ENCODE measurements at places on chromosomes 1 and 21.

DNA sequence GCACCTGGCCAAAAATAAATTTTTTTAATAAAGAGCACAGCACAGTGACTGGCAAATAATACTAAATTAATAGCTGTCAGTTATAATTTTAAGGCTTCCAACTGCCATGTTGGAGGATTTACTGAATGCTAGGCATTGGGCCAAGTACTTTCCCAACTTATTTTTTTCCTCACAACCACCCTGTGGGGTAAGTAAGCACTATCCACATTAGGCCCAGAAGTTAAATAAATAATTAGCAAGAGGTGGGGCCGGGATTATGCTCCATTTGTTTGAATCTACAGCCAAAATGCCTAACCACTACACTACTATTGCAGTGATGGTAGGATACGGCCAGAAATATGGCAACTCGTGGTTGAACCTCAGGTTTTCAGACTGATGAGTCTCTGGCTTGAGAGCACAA, 4.6 kb upstream of the TRNAU1AP start:
- no peak for DNase-seq

- DNase-seq = no peak
These were observed 130.8 kb downstream of the ZBTB18 start for GRCh38 chr1:244181867-244182266.

DNA sequence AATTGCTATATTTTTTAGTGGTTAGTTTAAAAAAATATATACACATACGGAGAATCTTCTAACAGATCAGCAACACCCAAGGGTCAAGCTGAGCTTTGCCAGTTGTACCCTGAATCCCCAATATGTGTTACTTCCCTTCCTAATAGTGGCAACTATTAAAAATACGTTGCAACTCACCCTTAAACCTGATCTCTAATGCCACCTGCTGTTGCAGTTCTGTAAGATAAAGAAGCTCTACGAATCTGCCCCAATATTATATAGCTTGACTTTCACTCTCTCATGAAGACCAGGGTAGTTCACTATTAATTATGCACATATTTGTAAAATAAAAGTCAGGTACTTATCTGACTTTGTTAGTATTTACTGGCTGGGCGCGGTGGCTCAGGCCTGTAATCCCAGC, 58.4 kb downstream of the ASH1L start:
- DNase-seq = peak; percentile 35

GRCh38 chr1:29636936-29637335, 400.6 kb downstream of the PTPRU start:
- DNase-seq = no peak

DNA sequence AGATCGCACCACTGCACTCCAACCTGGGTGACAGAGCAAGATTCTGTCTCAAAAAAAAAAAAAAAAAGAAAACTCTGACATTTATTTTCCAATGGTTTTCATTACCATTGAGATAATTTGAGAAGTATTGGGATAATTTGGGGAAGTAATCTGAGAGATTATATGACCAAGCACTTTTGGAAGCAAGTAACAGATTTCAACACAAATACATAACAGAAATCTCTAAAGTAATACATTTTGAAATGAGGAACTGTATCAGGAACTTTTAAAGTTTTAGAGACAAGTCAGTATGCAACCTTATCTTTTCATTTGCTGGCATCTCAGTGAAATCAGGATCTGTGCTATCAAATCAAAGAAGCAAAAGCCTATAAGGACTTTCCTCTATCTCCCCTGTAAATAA, 25.4 kb upstream of the SLC16A1 start:
- DNase-seq = no peak

DNA sequence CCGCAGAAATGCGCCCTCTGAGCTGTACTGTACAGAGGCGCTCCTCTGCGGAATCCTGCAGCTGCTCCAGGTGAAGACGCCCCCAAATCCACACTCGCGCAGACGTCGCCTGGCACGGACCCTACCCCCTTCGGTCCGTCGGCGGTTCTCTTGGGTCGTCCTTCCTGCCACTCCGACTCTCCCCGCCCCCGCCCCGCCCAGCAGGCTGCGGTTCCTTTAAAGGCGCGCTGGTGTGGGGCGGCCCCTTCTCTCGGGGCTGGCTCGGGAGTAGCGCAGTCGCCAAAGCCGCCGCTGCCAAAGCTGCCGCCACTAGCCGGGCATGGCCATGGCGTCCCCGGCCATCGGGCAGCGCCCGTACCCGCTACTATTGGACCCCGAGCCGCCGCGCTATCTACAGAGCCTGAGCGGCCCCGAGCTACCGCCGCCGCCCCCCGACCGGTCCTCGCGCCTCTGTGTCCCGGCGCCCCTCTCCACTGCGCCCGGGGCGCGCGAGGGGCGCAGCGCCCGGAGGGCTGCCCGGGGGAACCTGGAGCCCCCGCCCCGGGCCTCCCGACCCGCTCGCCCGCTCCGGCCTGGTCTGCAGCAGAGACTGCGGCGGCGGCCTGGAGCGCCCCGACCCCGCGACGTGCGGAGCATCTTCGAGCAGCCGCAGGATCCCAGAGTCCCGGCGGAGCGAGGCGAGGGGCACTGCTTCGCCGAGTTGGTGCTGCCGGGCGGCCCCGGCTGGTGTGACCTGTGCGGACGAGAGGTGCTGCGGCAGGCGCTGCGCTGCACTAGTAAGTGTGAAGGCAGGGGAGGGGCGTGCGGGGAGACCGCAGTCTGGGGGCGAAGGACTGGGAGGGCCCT, at the start of gene RASSF5:
TSS of gene RASSF5 (plus strand) at position 248 of the 846 bp plus-strand sequence. CDS start at position 320, 72 bp downstream.
- DNase-seq = peak; percentile 60

- DNase-seq = no peak
These were observed 38.2 kb downstream of the ARID1A start for GRCh38 chr1:26733982-26734381.

DNA sequence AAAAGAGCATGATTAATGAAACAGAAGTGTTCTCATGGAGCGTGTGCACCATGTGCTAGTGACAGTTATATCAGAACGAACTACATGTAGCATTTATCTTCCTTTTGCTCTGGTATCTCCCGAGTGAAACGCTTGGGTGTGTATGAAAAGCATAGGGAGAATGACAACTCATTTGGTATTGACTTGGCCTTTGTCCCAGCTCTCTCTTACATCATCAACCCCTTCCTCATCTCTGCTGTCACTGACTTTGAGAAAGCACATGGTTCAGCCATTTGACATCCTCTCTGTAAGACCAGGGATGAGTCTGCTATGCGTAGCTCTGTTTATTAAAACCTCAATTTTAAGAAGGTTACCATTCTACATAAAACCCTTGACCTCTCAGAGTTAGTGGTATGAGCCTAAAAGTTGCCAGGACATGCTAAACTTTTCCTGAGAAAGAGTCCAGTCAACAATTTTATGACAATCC, 201.0 kb downstream of the NRIP1 start:
- peak; percentile 77 for DNase-seq

DNA sequence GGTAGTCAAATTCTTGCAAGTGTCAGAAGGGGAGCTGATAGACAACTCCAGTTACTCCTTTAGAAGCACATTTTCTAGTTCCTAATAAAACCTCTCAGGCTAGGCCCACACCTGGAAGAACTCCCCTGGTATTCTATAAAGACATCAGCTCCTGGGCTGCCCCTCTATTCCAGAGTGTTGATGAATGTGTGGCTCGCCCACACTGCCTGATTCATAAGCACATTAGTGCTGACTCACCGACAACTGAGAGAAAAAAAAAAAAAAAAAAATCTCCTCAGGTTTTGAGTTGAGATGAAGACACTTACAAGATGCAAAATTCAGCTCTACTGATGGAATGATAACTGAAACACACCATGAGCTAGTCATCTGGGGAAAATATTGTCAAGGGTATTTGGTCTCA, 188.1 kb downstream of the TNR start:
- DNase-seq = no peak

GRCh38 chr1:119226321-119226720, 85.9 kb upstream of the WARS2 start:
- no peak for DNase-seq

- no peak for DNase-seq
These were observed 39.6 kb downstream of the CXADR start for GRCh38 chr21:17552410-17552809.

DNA sequence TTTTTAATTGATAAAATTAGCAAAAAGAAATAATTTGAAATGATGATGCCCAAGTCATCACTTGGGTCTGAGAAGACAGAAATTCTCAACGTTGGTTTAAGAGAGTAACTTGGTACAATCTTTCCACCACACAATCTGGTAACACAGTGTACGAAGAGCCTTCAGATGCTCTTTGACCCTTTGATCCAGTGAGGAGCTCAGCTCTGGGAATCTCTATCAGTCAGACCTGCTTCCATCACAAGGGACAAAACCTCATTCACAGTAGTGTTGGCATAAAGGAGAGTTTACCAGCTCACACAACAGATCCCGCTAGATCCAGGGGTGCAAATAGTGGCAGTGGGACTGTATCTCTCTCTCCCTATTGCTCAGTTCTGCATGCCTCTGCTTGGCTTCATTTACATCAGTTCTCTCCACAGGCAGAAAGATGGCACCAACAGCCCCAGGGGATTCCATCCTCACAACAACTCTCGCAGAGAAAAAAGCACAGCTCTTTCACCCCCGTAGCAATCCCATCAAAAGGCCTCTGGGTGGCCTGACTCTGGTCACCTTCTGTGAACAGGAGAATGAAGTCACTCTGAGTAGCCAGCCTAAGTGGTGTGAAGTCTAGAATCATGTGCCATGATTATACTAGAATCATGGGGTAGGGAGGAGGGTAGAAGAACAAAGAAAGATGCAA, 119.7 kb downstream of the ZNF281 start:
- DNase-seq = no peak

- no peak for DNase-seq
These were observed 5.0 kb downstream of the MLLT11 start for GRCh38 chr1:151065089-151065645.

GRCh38 chr21:44304877-44305293, 5.0 kb downstream of the PFKL start:
- DNase-seq = peak; percentile 20

- no peak for DNase-seq
These were observed 9.7 kb downstream of the MACF1 start for GRCh38 chr1:39214021-39214713.

GRCh38 chr1:42933060-42933586, 25.5 kb downstream of the SLC2A1 start:
- no peak for DNase-seq

- no peak for DNase-seq
These were observed 103.9 kb downstream of the BCAR3 start for GRCh38 chr1:93577536-93578432.

GRCh38 chr21:29374481-29374880, 75.8 kb downstream of the BACH1 start:
- DNase-seq = no peak

DNA sequence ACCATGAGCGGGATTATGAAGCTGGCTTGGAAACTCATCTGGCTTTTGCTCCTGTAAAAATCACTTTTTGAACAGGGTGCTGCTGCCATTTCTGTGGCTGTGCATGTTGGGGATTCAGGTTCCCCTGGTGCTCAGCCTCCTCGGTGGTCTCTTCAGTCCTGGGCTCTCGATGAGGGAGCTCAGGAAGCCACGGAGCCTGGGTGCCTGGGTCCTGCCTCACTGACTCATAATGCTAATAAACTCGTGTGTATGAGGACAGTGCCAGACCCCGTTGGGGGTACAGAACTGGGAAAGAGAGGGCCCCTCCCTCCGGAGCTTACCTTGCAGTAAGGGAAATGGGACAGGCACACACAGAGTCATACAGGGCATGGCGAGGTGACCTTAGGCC, 5.8 kb downstream of the COQ8A start:
- no peak for DNase-seq

- DNase-seq = no peak
These were observed 99.5 kb downstream of the DAB1 start for GRCh38 chr1:57324388-57324787.

- DNase-seq = no peak
These were observed 29.7 kb downstream of the OLFML3 start for GRCh38 chr1:114008993-114009392.

DNA sequence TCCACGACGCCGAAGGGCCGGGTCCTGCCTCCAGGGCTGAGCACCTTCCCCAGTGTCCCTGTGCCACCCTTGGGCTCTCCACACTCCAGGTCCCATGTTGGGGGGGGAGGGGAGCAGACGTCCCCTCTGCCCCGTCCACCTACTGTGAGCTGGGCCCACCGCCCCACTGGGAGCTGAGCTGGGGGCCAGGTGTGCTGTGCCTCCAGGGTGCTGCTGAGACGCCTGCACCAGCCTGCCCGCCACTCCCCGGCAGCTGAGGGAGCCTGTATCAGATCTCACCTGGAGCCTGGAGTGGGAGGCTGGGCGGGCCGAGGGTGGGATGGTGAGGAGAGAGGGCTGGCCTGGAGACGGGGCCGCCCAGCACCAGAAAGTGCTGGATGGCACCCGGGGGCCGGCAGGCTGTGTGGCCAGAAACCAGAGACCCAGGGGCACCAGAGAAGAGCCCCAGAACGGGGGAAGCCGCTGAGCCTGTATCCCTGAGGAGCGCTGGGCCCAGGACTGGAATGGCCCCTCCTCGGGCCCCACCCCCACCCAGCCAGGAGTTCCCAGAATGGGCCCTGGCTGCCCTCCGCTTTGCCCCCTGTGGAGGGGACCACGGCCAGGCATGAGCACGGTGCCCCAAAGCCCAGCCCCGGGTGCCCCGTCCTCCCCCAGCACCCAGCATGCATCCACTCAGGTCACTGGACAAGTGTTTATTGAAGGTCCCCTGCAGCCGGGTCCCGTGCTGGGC, 3.4 kb downstream of the TNFRSF18 start:
- no peak for DNase-seq

DNA sequence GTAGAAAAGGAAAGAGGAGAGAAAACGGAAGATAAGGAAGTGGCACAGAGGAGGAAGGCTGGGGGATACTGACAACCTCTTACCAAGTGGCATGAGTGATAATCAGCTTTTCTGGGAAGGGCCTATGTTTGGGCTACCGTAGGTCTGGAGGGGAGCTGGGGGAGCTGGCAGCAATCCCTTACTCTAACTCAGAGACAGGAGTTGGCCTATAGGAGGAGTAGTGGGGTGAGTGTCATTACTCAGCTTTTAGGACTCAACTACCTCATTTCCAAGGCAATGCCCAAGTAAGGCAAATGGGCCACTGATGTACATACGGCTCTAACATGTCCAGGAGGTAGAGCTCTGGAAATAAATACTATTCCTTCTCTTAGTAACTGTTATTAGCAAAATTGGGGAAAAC, 48.7 kb upstream of the DMRTA2 start:
- DNase-seq = no peak

GRCh38 chr21:25215698-25216384, 391.4 kb downstream of the MRPL39 start:
- DNase-seq = no peak

- DNase-seq = no peak
These were observed 2.2 kb downstream of the PHC2 start for GRCh38 chr1:33428661-33429060.

DNA sequence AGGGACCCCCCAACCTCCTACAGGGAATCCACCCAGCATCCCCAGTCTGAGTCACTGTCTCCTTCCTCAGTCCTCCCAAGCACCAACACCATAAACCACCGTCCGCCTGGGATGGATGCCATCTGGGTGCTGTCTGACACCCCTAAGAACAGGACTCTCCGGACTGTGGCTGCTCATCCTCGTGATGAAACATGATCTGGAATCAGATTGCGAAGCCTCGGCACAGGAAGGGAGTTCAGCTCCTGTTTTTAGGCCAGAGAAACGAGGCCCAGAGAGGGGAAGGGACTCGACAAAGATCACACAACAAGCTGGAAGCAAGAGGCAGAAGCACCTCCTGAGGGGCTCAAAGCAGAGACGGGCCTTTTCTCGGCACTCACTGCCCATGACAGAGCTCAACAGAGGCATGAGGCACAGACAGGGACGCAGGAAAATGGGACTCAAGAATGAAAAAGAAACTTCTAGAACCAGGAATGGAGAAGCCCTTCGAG, 8.4 kb downstream of the KCNN3 start:
- DNase-seq = no peak

GRCh38 chr1:208944981-208945451, 638.5 kb upstream of the CAMK1G start:
- no peak for DNase-seq
